Amniotic stem cell (primary cell): ENCODE measurements at places on chromosomes 3 and 15.

- DNase-seq = no peak
Observed at GRCh38 chr3:40847551-40847992, 322.8 kb downstream of the ZNF621 start.

DNA sequence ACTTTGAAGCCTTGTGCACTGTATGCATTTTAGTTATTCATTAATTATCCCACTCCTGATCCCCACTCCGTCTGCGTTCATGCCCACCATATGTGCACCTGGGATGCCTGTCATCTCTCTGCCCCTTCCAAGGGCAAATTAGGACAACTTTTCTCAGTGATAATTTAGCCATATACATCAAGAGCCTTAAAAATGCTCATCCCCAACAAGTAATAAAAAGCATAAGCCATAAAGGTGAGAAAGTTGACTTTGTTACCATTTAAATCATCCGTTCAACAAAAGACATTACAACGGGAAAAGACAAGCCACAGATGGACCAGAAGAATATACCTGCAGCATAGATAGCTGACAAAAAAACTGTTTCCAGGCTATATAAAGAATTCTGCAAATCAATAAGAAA, 131.4 kb upstream of the LINGO1 start:
- no peak for DNase-seq

- no peak for DNase-seq
Observed at GRCh38 chr15:96408591-96409183, 78.2 kb downstream of the NR2F2 start.

- DNase-seq = no peak
Observed at GRCh38 chr3:169542331-169542751, 121.2 kb downstream of the MECOM start.
